Stimulated activated naive CD4-positive, alpha-beta T cell (primary cell): ENCODE measurements at places on chromosomes 5 and 9.

DNA sequence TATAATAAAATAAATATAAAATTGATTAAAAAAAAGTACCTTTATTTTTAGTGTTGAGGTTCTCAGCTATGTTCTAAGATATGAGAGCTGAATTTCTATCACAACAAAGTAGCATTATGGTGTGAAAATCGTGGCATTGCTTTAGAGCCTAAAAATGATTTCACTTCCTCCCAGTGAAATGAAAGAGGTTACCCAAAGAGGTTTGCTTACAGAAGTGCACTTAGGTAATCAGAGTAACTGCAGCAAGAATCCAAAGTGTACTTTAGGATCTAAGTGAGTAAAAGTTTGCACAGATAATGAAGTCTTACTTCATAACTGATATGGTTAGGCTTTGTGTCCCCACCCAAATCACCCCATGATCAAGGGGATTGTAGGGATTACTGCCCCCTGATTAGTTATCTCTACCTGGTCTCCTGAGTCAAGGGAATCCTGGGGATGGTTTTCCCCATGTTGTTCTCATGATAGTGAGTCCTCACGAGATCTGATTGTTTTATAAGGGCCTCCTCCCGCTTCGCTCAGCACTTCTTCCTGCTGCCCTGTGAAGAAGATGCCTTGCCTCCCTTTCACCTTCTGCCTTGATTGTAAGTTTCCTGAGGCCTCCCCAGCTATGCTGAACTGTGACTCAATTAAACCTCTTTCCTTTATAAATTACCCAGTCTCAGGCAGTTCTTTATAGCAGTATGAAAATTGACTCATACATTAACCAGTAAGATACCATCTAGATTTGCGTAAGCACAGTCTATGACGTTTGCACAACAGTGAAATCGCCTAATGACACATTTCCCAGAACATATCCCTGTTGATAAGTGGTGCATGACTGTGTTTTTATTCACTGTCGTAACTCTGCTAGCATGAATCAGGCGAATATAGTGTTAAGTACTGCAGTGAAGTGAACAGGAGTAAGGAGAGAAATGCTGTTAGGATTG is 40.3 kb upstream of the LRRC70 start:
- no peak for DNase-seq

DNA sequence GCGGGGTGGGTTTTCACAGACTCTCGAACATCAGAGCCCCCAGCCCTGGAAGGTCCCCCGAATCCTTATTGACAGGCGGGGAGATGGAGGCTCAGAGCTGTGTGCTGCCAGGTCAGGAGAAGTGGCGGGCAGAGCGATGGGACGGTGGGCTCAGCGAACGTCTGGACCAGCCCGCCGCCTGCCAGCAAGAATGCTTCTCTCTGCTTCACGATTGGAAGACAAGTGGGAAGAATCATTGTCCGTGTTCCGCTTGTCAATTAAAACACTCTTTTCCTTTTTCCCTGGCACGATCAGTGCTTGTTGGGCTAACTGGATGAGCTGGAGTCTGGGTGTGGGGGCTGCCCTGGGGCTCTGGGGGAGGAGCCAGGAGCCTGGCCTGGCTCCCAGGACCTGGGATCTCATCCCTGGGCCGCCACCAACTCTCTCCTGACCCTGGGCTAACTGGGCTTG is 1.6 kb downstream of the COL5A1 start:
- no peak for DNase-seq

DNA sequence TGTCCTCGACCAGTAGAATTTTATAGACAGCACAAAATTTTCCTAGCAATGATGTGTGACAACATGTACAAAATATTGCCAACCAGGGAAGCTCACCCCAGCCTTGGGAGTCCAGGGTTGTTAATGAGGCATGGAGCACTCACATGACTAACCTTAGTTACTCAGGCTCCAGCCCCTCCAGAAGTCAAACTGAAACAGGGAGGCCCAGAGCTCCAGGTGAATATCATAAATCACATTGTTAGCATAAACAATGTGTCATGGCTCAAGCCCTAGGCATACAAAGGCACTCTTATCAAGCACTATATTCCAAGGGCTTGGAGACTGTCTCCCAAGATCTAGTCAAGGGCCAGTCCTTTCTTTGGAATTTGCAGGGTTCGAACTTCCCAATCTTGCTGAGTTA is 44.4 kb downstream of the TNFAIP8 start:
- no peak for DNase-seq

- peak; percentile 0 for DNase-seq
These were observed 206.6 kb upstream of the HAPLN1 start for GRCh38 chr5:83927140-83927733.

DNA sequence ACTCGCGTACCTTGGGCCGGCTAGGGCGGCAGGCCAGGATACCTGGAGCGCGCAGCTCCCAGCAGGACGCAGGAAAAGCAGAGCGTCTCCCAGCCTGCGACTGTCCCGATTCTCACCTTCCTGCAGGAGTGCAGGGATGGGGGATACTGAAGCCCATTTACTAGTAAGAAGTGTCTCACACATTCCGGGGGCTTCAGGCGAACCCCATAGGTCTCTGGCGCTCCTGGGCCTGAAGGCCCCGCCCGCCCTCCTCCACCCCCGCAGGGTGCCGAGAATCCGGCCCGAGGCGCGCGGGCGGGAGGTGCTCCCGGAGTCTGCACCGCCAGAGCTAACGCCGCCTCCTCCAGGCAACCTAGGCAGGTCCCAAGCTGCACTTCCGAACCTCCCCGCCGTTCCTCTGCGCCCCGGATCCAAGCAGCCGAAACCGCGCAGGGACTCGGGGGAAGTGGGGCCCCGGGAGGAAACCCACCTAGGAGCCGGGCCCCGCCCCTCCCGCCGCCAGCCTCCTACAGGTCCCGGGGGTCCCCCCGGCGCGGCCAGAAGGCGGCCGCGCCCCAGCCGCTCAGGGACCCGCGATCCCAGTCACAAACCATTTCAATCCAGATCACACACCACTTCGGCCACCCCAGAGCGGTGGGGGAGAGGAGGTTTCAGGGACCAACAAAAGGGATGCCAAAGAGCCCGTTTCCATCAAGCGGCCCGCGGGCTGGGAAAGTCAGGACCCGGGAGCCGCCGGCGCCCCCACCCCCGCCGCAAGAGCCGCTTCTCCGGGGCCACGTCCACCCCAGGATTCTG is 1.2 kb downstream of the ROR2 start:
- DNase-seq, result no peak

- DNase-seq, result no peak
These were observed 69.2 kb upstream of the ARL15 start for GRCh38 chr5:54379590-54379989.

DNA sequence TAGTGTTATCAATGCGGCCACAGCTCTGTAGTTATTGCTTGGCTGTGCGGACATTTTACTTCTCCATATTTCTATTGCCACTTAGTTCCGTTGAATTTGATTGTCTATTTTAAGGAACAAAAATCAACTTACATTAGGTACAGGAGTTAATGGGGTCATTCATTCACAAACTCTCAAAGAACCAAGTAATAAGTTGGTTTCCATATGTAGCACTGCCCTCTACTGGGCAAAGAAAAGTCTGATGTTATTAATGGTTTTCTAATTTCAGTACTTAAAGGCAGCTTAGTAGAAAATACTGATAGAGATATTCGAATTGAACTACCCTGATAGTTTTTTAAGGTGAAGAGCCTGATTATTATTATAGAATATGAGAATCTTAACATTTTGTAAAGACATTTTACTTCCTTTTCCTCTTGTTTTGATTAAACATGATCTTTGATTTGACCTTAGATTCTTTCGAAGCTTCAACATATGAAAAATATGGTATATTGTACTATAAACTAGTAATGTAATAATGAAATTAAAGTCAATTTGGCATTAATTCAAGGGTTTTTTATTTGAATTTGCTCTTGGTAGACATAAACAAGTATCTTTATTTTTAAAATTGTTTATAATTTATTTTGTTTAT is 119.5 kb upstream of the CTNND2 start:
- no peak for DNase-seq

- DNase-seq, result no peak
These were observed 8.0 kb downstream of the LRRC26 start for GRCh38 chr9:137161558-137162486.
